ENCODE measurements at places on chromosomes 3 and 15.

DNA sequence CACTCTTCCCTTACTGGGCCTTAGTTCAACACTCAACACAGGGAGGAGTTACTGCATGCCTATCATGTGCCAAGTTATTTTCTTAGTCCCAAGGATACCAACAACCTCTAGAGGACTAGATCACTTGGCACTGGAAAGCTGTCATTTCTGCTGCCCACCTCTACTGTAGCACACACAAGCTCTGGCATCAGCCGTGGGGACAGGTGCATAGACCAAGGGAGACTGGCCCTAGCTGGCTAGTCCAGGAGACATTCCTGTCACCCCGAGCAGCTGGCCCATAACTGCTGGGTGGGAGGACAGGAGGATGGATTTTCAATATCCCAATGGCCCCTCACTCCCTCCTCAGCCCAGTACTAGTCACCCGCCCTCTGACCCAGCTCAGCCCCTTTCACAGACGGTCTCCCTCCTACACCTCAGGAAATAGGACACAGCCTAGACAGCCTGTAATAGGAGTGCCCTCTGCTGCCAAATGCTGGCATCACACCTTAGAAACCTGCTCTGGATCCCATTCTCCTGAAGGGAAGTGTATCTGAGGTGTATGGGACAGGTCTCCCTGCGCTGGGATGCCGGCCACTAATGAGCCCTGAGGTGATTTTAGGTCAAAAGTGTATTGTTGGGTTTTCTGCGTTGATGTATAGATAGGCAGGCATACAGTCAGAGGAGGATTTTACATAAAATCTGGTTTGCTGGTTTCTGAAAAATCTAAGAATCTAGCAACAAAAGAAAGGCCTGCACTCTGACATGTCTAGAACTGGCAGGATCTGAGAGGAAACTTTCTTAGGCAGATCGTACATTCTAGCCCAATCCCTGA, 3.4 kb upstream of the DZIP1L start:
- peak; percentile 77 for DNase-seq

GRCh38 chr3:60992395-60992794, 258.9 kb downstream of the FHIT start:
- peak; percentile 43 for DNase-seq

DNA sequence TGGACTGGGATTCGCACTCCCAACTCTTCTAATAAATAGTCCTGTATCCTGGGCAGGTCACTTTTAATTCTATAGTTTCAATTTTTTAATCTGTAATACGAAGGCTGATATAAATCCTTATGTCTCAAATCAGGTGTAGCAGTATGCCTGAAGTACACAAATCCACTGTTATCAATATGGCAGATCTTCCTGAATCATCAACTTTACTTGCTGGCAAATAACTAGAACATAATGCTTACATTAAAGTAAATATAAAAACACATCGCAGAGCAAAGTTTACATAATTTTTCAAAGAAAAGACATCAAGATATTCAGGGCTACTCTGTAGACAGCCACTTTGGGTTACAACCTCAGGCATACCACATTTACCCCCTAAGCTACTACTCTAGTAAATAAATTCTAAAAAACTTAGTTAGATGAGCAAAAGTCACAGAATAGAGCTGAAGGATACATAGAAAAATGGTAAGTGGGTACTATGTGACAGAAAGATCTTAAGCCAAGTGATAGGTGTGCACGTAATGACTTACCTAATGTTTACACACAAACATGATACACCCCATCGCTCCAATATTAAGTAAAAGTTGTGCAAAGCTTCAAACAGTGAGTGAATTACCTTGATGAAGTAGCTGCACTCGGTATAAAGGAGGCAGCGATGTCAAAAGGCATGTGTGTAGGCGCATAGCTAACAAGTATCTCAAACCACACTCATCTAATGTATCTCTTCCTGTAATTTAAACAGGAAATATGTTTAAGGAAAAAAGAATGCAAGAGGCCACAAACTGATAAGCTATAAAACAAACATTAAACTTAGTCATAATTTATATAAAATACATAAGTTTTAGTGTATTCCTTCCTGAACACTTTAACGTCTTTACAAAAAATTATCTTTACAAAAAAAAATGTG, 127.9 kb downstream of the DMXL2 start:
- DNase-seq = no peak

DNA sequence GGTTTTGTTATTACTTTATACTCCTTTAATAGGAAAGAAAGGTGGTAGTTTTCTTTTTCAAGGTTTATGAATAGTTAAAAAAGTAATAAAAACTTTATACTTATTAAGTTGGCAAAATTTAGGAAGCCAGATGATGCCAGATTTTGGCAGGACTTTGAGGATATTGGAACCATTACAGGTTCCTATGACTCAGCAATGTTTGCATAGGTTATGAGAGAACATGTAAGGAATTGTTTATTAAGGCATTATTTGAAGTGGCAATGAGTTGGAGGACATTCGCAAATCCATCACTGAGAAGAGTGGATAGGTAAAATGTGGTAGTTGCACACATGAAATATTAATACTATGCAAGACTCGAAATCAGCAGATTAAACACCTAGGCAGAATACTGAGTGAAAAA, 29.9 kb downstream of the CDAN1 start:
- DNase-seq = no peak

GRCh38 chr3:32456429-32457130, 46.1 kb downstream of the CMTM6 start:
- DNase-seq = no peak

DNA sequence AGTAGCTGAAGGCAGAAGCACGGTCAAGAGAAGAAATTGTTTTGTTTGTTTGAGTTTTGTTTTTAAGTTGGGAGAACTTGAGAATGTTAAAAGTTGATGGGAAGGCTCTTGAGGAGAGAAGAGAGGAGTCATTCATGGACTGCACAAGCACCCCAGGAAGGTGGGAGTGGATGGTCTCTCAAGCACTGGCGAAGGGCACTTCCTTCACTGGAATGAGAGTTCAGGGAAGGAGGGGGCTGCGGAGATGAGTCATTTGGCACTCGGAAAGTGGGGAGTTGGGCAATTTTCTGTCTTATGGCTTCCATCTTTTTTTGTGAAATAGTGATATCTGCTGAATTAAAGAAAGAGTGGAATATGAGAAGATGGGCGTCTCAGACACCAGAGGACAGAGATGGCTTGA, 66.0 kb downstream of the ATP13A4 start:
- no peak for DNase-seq

GRCh38 chr3:144185276-144185675, 213.7 kb downstream of the DIPK2A start:
- no peak for DNase-seq

- no peak for DNase-seq
Measured at GRCh38 chr3:53612508-53612907, 118.1 kb downstream of the CACNA1D start.

DNA sequence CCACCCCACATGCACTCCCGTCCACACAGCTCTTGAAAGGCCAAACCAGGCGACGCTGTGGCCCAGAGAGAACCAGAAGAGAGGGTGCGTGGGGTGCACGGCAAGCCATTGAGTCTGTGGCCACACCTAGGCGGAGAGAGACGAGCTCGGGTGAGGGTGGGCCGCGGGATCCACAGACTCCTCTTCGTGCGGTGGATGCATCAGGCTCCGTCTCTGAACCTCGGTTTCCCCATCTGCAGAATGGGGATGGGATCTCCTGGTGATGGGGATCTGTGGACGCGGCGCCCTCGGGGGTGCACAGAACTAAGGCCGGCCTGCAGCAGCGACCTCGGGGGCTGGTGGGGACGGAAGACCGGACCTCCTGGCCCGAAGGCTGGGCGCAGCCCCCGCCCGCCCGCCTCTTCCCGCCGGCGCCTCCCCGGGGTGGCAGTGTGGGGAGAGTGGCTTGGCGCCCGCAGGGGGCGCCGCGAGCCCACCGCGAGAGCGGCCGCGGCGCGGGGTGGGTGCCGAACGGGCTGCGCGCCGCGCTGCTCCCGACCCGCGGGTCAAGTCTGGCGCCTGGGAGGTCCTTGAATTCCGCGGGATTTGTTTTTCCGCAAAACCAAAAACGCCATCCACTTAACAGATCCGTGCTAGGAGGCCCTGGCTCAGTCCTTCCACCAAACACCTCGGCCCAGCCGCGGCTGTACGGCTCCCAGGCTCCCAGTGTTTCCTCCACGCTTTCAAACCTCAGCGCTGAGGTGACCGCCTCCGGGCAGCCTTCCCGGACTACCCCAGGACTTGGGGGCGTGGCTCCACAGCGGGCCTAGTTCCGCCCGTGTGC, 13.2 kb upstream of the ADPGK start:
- peak; percentile 58 for DNase-seq

DNA sequence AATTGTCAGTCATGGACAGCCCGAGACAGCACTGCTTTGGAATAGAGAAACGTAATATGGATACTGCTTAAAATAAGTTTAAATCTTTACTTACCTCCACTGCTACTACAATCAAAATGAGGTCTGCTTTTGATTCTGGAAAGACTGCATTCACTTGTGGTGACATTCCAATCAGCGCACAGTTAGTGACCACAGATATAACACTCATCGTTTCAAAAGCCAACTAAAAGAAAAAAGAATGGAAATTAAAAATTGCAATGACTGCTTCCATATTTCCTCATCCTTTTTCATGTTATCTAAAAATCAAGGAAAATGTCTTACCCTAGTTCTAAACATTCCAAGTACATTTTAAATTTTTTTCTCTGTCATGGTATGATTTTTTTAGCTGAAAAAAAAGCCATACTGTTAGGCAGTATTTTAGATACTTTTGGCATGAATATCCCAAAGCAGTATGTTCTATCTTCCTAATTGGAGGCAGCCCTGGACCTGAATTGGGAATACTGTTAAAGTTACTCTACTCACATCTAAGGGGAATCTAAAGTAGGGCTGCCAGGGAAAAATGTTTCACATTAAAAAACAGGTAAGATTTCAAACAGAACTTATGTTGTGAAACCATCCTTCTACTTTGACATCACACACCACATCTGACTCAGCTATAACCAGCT, 72.1 kb downstream of the ANO10 start:
- DNase-seq = no peak

- DNase-seq = no peak
Measured at GRCh38 chr3:42532229-42532628, 29.8 kb downstream of the VIPR1 start.

DNA sequence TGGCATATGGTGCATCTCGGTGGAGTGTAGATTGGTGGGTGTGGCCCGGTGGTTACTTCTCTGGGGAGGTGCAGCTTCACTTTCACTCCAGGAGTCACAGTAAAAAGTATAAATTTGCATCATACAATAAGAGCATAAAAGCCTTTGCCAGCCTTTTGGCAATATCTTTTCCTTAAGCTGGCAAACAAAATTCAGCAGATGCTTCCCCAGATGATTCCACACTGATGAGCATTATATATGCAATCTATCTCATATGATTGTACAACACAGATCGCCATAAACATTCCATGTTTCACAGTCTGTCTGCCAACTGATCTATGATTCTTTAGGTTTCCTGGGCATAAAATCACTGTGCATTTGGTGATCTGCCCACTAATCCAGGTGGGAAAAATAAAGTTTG, 120.2 kb upstream of the ALCAM start:
- no peak for DNase-seq

- no peak for DNase-seq
Measured at GRCh38 chr3:29605845-29606244, 325.0 kb downstream of the RBMS3 start.

DNA sequence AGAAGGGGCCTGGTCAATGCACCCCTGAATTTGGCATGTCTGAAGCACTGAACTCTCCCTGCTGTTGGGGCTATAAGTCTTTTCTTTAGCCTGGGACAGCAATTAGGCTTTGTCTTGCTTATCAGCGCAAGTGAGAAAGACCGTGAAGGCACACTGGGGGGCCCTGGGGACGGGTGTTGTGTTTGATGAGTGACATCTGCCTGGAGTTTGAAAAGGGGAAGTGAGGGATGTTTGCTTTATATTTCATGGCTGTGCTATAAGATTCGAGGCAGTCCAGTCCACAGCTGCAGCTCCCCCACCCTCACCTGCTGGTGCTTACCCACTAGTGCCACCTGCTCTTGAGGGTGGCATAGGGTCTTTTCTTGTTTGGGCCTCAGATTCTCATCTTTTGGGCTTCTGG, 44.8 kb downstream of the CEMIP start:
- DNase-seq = peak; percentile 47

DNA sequence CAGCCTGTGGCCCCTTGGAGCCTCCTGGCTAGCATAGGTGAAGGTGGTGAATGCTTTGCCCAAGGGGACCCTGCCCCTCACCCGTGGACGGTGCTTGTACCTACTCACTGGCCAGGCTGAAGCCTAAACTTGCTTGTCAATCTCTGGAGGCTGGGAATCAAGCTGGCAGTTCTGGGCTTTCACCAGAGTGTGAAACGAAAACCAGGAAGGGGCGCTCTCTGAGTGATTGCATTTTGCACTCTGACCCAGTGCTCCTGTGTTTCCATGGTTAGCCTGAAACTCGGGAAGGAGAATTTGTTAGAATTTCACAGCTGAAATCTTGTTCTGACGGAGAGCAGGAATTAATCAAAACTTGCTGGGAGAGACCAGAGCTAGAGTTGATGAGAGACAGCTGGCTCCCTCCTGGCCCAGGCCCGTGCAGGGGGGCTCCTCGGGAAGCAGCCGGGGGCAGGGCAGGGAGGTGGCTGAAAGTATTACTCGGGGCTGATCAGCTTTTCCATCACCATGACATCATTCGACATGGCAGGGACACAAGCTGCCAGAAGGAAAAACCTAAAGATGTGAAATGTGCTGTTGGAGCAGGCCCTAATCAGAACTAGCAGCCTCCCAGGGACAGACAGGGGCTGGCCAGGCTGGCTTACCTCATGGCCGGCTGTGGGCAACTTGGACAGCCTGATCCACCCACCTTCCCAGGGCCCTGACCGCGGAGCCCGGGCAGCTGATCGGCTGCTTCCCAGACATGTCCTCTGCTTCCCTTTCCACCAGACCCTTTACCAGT, 323.6 kb upstream of the CTDSPL start:
- DNase-seq = peak; percentile 83

GRCh38 chr3:90011596-90011995, 904.2 kb downstream of the EPHA3 start:
- no peak for DNase-seq

- DNase-seq = no peak
Measured at GRCh38 chr3:106729481-106729880, 647.8 kb upstream of the CCDC54 start.

- no peak for DNase-seq
Measured at GRCh38 chr3:136604961-136605360, 147.2 kb downstream of the STAG1 start.

- DNase-seq = no peak
Measured at GRCh38 chr3:137761563-137762503, 2.3 kb upstream of the SOX14 start.

- DNase-seq = no peak
Measured at GRCh38 chr3:26273196-26273595, 349.4 kb upstream of the LRRC3B start.

DNA sequence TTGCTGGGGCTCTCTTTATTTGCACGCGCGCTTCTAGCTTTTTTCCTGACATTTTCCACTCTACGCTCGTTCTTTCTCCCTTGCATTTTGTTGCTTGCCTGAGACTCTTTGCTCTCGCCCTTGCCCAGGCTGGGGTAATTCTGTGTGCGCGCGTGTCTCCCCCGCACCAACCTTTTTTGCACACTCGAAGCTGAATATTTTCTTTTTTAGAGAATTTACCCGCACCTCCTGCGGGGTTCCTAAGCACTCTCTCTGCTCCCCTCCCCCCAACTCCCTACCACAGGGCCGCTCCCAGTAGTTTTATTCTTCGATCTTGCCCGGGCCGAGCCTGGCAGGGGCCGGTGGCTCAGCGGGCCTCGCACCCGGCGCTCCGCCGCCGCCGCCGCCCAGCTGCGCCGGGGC, 732 bp downstream of the FAM43A start:
- DNase-seq = no peak

Measured in femur (tissue), 1 donor.